Left lung (tissue), 14 donors: ENCODE measurements at places on chromosomes 11 and 22. TPM values are rescaled to one million over a fixed set of nuclear protein-coding genes. Genes with fewer than 3 reads are reported as not detected.

Gene OR8D4
- polyA plus RNA-seq, result not detected

Gene MOV10L1
- polyA plus RNA-seq, result 4.7 TPM

Gene KCNJ4
- not detected for polyA plus RNA-seq

Gene CARD10
- 16.5 TPM for polyA plus RNA-seq

Gene CCDC73
- polyA plus RNA-seq, result 0.57 TPM

Gene NAALADL1
- polyA plus RNA-seq, result 16.0 TPM

Gene USP2
- 3.1 TPM for polyA plus RNA-seq

Gene CCDC88B
- 5.3 TPM for polyA plus RNA-seq

Gene ACR
- polyA plus RNA-seq, result 0.55 TPM

Gene PATE4
- polyA plus RNA-seq, result 0.24 TPM

Gene PLAAT4
- 9.6 TPM for polyA plus RNA-seq

Gene GP1BB
- 9.9 TPM for polyA plus RNA-seq

Gene SERHL2
- polyA plus RNA-seq, result 8.4 TPM

Gene PIH1D2
- 6.3 TPM for polyA plus RNA-seq

Gene RPLP2
- 1,526 TPM for polyA plus RNA-seq
